ENCODE measurements at places on chromosomes 2 and 18.

GRCh38 chr2:227626580-227627151 is 9.4 kb downstream of the SCYGR4 start:
- DNase-seq, result no peak

GRCh38 chr2:119293900-119294299 is 70.3 kb downstream of the STEAP3 start:
- DNase-seq, result no peak

DNA sequence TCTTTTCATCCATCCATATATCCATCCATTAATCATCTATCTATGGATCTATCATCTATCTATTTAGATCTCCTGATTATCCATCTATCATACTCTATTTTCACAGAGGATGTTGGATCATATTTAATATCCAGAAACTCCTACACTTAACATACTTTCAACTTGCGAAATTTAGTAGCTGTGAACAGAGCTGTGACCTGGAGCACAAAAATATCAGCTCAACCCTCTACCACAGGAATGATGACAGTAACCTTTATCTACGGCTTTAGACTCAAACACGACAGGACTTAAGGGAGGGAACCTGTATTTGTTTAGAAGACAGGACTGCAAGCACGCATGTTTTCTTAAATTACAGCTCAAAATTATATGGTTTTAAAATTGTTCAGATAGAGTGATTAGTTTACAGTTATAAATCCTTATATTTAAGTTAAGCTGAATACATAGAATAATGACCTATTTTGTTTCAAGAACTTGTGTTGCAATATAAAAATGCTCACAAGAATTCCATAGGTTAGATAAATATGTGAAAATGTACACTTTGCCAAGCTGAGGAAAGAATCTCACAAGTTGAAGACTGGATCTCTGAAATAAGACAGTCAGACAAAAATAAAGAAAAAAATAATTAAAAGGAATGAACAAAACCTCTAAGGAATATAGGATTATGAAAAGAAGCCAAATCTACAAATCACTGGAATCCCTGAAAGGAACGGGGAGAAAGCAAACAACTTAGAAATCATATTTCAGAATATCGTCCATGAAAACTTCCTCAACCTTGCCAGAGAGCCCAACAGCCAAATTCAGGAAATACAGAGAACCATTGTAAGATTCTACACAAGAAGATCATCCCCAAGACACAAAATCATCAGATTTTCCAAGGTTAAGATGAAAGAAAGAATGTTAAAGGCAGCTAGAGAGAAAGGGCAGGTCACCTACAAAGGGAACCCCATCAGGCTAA is 142.0 kb downstream of the COL6A3 start:
- no peak for DNase-seq

GRCh38 chr18:63844254-63844653 is 43.3 kb upstream of the SERPINB2 start:
- no peak for DNase-seq

DNA sequence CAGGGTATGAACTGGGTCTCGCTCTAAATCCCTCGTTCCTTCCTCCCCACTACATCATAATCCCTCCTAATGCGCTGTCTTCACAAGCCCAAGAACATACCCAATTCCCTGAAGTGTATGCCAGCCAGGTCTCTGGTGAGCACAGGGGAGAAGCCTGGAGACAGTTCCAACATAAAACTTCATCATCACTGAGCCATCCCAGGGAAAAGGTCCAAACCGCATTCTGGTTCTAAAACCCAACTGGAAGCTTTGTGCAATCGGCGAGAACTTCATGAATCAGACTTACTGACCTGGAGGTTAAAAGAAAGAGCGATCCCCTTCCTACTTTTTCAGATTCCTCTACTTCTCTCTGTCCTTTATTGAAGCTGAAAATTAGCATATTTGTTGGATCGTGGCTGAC is 132.7 kb downstream of the ALPK2 start:
- DNase-seq, result no peak

GRCh38 chr2:177598326-177599138 is 206.0 kb downstream of the AGPS start:
- DNase-seq, result no peak

- DNase-seq, result no peak
Measured at GRCh38 chr2:85439986-85440385, 21.5 kb downstream of the SH2D6 start.

GRCh38 chr2:96156011-96156820 is 11.0 kb upstream of the DUSP2 start:
- no peak for DNase-seq

DNA sequence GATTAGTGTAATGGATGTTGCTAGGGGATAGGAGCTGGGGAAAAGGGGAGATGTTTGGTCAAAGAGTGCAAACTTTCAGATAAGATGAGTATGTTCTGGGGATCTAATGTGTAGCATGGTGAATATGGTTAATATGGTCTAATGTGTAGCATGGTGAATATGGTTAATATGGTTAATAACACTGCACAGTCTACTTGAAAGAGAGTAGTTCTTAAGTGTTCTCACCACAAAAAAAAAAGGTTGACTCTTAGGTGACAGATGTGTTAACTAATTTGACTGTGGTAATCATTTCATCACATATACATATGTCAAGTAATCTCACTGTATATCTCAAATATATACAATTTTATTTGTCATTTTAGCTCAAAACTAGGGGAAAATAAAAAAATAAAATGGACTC is 121.3 kb upstream of the CD226 start:
- no peak for DNase-seq

DNA sequence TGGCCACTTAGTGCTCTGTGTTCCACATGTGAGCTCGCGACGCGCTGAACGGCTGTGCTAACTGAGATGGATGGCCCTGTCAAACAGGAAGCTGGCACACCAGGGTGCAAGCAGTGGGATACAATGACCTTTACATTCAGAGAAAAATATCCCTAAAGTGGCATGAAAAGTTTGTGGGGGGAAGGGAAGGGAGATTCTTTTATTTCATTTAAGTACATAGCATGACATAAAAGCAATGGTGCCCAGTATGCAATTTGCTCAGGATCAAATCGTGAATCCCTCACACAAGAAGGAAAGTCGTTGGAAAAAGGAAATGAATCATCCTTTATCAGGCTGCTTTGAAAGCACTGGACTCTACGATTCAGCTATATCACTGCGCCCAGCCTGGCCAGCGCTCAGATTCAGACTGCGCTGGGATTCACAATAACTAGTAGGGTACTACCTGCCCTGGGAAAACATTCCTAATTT is 26.0 kb downstream of the SATB2 start:
- no peak for DNase-seq

GRCh38 chr2:20110876-20111275 is 59.4 kb upstream of the LAPTM4A start:
- DNase-seq, result no peak

DNA sequence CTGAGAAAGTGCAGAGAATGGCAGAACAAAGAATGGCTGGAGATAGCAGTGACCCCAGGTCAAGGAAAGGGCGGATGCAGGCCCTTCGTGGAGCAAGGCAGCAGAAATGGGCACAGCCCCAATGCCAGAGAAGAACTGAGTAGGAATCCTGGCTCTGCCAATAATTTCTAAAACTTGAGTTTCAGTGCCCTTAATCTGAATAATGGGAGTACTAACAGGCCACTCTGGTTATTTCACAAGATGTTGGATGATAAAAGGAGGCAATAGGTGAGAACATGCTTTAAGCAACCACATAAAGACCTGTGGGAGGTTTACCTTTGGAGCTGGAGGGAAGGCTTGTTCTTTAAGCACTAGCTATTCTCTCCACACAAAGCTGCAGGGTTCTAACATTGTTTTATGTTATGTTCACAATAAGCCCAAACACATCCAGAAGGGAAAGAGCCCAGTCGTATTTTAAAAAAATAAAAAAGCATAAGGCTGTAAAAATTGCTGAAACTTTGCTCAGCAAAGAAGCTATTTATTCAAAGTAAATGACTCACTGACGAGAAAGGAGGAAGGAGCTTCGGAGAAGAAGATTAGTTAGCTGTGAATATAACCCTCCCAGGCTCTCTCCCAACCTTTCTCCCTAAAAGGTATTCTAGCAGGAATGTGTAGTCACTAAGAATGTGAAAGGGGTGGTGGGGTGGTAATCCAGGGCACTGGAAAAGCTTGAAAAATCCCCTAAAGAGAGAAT is 470.2 kb downstream of the TXNL1 start:
- no peak for DNase-seq

DNA sequence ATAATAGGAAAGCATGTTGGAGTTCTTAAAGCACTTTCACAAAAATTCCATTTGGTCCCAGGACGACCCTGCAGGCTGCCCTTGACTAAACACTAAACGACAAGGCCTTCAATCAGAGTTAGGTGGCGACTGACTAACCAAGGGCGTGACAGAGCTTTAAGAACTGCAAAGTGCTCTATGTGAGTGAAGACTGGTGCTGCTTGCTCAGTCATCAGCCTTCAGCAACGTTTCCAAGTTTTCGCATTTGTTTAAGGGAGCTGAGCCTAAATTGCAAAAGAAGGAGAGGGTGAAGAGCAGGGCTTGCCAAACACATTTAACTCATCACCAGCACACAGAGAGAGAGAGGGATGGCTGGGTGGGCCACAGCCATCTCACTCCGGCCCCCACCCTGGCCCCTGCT is 204.7 kb upstream of the PID1 start:
- no peak for DNase-seq

DNA sequence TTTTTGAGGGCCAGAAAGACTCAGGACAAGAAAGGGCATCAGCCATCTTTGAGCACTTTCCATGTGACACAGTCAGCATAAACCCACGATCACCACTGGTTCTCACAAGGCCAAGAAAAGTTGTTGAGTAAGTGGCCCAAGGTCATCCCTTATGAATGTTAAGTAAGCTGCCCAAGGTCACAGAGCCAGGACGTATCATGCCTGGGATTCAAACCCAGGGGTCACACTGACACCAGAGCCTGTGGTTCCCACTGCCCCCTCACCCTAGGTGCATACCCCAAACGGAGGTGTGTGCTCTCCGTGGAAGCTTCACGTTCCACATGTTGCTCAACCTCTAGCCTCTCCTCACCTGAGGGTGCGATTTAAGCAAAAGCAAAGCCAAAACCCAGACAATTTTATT is 2.3 kb upstream of the CTIF start:
- no peak for DNase-seq

Measured in T-helper 22 cell (primary cell).